ENCODE measurements at places on chromosomes 3 and 15.

- DNase-seq: no peak
These were observed 137.9 kb downstream of the SSR3 start for GRCh38 chr3:156416846-156417558.

DNA sequence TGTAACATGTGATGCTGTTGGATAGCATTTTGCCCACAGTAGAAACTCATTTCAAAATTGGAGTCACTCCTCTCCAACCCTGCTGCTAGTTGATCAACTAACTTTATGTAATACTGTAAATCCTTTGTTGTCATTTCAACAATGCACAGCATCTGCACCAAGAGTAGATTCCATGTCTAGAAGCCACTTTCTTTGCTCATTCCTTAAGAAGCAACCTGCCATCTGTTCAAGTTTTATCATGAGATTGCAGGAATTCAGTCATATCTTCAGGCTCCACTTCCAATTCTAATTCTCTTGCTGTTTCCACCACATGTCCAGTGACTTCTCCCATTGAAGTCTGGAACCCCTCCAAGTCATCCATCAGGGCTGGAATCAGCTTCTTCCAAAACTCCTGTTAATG, 42.9 kb downstream of the AKAP13 start:
- no peak for DNase-seq

DNA sequence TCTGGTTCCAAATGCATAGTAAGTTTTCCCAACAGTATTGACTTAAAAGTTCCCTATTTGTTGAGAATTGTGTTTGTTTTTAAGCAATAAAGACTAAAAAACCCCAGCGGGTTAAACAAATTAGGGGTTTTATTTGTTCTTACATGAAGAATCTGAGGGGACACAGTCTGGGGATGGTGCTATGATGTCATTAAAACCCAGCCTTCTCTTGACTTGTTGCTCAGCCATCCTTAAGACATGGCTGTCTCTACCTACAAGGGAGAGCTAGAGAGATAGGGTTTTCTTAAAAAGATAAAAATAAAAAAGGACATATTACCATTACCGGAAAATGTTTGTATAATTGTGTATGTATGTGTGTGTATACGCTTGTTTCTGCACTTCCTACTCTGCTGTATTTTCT, 11.7 kb upstream of the ARL14 start:
- DNase-seq: no peak

DNA sequence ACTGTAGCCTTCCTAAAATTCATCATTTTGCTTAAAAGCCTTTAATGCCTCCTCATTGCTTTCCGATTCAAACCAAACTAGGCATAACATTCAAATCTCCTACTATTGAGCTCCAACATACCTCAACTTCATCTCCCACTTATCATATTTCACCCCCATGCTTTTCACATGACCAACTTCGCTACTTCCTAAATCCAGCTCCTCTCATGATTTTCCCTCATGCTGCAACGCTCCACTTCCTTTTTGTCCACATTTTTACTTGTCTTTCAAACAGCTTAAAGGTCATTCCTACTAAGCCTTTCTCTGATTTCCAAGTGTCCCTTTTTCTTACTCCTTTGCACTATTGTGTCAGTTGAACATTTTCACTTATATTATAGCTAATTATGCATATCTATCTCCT, 20.3 kb upstream of the ANXA2 start:
- DNase-seq: no peak

GRCh38 chr3:195007766-195008165, 263.2 kb downstream of the XXYLT1 start:
- no peak for DNase-seq

DNA sequence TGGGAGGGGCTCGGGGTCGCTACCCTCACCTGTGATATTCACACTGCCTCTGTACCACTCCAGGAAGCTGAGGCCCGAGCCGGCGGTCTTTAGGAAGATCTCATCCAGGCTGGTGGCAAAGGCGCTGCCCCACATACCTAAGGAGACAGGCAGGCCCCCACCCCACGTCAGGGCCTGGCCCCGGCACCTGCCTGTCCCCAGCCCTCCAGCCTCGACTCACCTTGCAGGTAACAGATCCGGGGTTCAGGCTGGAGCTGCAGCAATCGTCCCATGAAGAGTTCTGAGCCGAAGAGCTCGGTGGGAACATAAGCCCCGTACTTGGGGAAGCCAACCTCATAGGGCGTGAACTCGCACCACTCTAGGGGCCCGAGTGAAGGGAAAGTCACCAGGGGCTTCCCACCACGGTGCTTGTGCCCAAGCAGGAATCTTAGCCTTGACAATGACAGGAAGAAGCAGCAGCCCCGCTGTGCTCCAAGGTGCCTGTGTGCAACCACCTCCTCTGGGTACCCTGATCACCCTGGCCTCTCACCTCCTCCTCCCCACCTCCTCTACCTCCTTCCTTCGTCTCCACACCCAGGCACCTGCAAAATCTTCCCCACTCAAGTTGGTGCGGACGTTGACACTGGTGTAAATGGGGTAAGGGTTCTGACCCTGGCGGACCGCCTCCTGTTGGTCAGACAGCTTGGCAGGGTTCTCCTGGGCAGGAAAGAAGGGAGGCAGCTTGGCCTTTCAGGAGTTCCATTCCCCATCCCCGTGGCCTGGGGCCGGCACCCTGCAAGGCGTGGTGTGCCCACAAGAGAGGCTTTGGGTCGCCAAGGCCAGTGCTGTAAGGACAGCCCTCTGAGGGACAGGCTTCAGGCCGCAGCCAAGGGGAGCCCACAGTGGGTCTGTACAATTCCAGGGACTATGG, 10.6 kb downstream of the PLA2G4F start:
- DNase-seq: no peak

- DNase-seq: no peak
These were observed 25.3 kb upstream of the IL20RB start for GRCh38 chr3:136932523-136932922.

DNA sequence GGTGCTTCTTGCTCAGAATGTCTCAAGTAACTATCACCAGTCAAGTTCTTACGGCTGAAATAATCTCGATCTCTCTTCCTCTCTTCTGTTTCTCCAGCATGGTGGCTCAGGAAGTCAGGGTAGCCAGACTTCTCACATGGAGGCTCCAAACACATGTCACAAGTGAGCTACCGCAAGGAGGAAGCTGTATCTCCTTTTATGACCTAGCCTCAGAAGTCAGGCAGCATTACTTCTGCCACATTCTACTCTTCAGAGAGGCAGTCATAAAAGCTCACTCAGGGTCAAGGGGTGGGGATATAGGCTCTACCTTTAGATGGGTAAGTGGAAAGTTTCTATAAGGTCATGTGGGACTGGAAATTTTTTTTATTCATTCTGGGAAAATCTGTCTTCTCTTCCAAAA, 86.6 kb upstream of the NEO1 start:
- DNase-seq: no peak

GRCh38 chr3:113495035-113495434, 19.9 kb downstream of the SPICE1 start:
- no peak for DNase-seq

Data from HTR-8/SVneo (cell line).